Chondrocyte (in vitro differentiated cells): ENCODE measurements at places on chromosomes 2 and 18.

- no peaks in the 10 kb centered on the region for H3K27me3 ChIP-seq
- H3K36me3 ChIP-seq, result peaks cover 5% of the 10 kb centered on the region
- H3K4me3 ChIP-seq, result no peak overlapping the region
- H3K4me1 ChIP-seq, result peaks cover 25% of the 10 kb centered on the region
Measured at GRCh38 chr2:42001711-42002201, 46.1 kb upstream of the PKDCC start.

DNA sequence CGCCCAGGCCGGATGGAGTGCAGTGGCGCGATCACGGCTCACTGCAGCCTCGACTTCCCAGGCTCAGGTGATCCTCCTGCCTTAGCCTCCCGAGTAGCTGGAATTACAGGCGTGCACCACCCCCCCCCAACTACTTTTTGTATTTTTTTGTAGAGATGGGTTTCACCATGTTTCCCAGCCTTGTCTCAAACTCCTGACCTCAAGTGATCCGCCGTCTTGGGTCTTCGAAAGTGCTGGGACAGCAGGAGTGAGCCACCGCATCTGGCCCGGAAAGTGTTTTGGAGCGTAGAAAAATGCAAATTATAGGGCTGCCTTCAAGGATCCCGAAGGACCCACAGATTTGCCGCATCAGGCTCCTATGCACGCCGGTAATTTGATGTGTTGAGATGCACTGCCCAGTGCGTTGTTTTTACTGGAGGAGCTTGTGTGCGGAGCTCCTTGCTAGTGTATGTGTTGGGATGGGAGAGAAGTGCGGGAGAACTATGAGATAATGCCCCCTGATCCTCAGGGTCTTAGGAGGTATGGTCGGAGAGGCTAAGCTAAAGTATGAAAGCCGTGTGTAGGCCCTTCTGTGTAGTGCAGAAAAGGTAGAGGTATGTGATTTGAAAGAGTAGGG lies 1.2 kb upstream of the CLASP1 start:
- DNase-seq, result no peak
- peak overlapping the region; percentile 91 for H3K4me3 ChIP-seq
- H3K36me3 ChIP-seq, result no peaks in the 10 kb centered on the region
- H3K4me1 ChIP-seq, result peaks cover 35% of the 10 kb centered on the region

DNA sequence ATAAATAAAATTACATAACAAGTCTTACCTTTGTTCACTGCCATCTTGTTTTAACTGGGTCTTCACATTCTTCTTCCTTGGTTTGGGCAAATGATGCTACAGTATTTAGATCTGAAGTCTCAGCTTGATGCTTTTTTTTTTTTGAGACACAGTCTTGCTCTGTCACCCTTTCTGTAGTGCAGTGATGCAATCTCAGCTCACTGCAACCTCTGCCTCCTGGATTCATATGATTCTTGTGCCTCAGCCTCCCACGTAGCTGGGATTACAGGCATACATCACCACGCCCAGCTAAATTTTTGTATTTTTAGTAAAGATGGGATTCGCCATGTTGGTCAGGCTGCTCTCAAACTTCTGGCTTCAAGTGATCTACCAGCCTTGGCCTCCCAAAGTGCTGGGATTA lies 53.2 kb upstream of the MAT2A start:
- H3K27ac ChIP-seq, result no peak overlapping the region
- no peak for DNase-seq
- peaks cover 2% of the 10 kb centered on the region for H3K27me3 ChIP-seq
- H3K4me1 ChIP-seq, result peaks cover 7% of the 10 kb centered on the region
- no peak overlapping the region for H3K4me3 ChIP-seq
- H3K36me3 ChIP-seq, result peaks cover 2% of the 10 kb centered on the region

DNA sequence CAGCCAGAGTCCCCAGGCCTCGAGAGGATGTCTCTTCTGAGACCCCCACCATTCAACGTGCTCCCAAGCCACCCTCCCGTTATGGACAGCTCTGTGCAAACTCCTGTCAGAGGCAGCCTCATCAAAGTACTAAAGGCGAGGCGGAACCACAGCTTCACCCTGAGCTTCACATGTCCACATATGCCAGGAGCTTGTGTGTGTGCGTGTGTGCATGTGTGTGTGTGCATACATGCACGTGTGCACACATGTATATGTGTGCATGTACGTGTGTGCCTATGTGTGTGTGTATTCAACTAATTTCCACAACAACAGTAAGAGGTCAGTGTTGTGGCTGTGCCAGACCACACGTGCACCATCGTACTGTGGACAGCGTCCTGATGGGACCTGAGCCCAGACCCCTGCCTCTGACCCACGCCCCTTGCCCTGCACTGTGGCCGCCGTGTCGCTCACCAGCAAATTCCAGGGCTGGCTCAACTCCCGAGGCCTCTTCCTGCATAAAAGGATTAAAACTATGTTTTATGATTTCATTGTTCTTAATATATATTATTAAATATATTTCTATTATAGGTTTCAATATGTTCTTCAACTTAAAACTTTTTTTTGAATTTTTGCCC lies 444.8 kb downstream of the EIPR1 start:
- DNase-seq, result no peak
- no peak overlapping the region for H3K27ac ChIP-seq
- peaks cover 2% of the 10 kb centered on the region for H3K36me3 ChIP-seq
- peaks cover 2% of the 10 kb centered on the region for H3K27me3 ChIP-seq
- H3K4me1 ChIP-seq, result peaks cover 27% of the 10 kb centered on the region
- no peak overlapping the region for H3K4me3 ChIP-seq

- H3K27ac ChIP-seq, result peak overlapping the region; percentile 98
- peak overlapping the region; percentile 68 for H3K4me3 ChIP-seq
- peaks cover 6% of the 10 kb centered on the region for H3K36me3 ChIP-seq
Measured at GRCh38 chr2:109331896-109332848, 203.2 kb downstream of the SH3RF3 start.

- no peaks in the 10 kb centered on the region for H3K27me3 ChIP-seq
- H3K36me3 ChIP-seq, result no peaks in the 10 kb centered on the region
- no peak overlapping the region for H3K27ac ChIP-seq
- no peak overlapping the region for H3K4me3 ChIP-seq
- DNase-seq, result no peak
Measured at GRCh38 chr18:33946336-33946735, 278.4 kb downstream of the NOL4 start.

- no peak for DNase-seq
- H3K27me3 ChIP-seq, result no peaks in the 10 kb centered on the region
- H3K4me1 ChIP-seq, result peaks cover 3% of the 10 kb centered on the region
- H3K4me3 ChIP-seq, result no peak overlapping the region
- H3K27ac ChIP-seq, result no peak overlapping the region
Measured at GRCh38 chr2:104408266-104408665, 445.6 kb upstream of the POU3F3 start.

DNA sequence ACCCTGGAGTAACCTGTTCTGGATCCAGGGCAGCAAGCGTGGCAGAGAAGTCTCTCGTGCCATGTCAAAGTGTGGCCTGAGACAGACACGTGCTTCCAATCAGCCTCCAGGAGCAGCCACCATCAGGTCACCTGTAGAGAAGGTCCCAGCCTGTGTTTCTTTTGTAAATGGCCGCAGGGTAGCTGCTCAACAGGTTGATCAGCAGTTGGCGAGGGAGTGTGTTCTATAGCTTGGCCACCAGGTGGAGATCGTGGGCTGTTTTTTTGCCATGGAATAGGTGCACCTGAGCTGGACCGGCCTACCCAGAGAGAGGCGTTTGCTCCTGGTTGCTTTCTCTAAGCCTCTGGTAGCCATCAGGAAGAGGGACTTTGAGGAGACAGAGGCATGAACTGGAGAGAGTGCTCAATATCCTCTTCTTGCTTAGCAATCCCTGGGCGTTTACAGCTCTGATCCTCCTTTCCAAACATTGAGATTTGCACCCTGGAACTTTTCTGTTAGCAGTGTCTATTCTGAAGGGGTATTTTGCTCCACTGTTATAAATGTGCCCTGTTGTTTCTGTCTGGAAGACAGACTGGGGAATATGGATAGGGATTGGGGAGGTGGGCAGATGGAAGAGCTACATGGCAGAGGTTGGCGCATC lies 34.2 kb upstream of the EN1 start:
- no peaks in the 10 kb centered on the region for H3K36me3 ChIP-seq
- H3K27me3 ChIP-seq, result peaks cover 30% of the 10 kb centered on the region
- H3K4me3 ChIP-seq, result no peak overlapping the region
- no peaks in the 10 kb centered on the region for H3K4me1 ChIP-seq
- no peak for DNase-seq

GRCh38 chr18:12777500-12777944 lies 74.7 kb downstream of the PSMG2 start:
- H3K4me3 ChIP-seq, result no peak overlapping the region
- DNase-seq, result no peak
- no peaks in the 10 kb centered on the region for H3K27me3 ChIP-seq
- H3K4me1 ChIP-seq, result no peaks in the 10 kb centered on the region

DNA sequence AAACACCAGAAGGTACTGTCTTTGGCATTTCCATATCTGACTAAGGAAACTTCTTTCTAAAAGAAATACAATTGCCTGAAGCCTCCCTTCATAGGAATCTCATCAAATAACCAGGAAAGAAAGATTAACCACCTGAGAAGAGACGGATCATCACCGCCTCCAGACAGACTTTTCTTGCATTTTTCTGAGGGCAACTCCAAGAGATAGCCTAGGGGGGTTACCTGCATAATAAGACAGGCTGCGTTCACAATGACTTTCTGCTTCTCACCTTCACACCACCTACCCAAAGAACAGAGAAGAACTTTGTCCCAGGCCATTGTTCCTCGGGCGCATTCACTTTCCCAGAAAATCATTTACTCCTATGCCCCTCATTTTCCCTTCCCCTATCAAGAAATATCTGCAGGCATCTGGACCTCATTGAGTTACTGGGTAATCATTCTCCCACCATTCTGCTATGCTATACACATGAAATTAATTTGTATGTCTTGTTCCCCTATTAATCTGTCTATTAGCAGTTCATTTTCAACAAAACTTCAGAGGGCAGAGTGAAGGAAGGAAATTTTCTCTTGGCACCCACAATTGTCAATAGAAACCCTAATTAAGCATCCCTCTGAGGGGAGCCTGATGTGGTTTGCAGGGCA lies 8.3 kb upstream of the POMC start:
- H3K4me1 ChIP-seq, result no peaks in the 10 kb centered on the region
- H3K36me3 ChIP-seq, result no peaks in the 10 kb centered on the region
- DNase-seq, result no peak
- no peak overlapping the region for H3K4me3 ChIP-seq
- peaks cover 42% of the 10 kb centered on the region for H3K27me3 ChIP-seq

DNA sequence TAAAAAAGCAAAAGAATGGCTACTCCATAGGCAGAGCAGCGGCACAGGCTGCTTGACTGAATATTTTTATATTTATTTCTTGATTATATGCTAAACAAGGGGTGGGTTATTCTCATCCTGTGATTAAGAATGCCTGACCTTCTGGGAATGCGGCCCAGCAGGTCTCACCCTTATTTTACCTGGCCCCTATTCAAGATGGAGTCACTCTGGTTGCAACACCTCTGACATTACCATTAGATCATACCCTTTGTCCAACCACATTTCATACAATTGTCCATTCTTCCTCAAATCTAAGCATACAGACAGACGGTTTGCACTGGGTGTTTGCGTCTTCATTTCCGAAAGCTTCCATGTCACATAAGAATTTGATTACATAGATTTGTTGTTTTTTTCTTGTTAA lies 168.2 kb downstream of the GALNT1 start:
- H3K27me3 ChIP-seq, result peaks cover 15% of the 10 kb centered on the region
- H3K27ac ChIP-seq, result no peak overlapping the region
- no peak for DNase-seq
- H3K4me3 ChIP-seq, result no peak overlapping the region

- H3K27me3 ChIP-seq, result no peaks in the 10 kb centered on the region
- no peaks in the 10 kb centered on the region for H3K4me1 ChIP-seq
- H3K27ac ChIP-seq, result no peak overlapping the region
- no peak overlapping the region for H3K4me3 ChIP-seq
- no peaks in the 10 kb centered on the region for H3K36me3 ChIP-seq
Measured at GRCh38 chr2:228860601-228861285, 410.3 kb downstream of the PID1 start.

GRCh38 chr2:233079473-233079877 lies 19.3 kb downstream of the INPP5D start:
- peak; percentile 10 for DNase-seq
- H3K27me3 ChIP-seq, result peaks cover 16% of the 10 kb centered on the region
- H3K36me3 ChIP-seq, result no peaks in the 10 kb centered on the region
- no peaks in the 10 kb centered on the region for H3K4me1 ChIP-seq
- H3K4me3 ChIP-seq, result no peak overlapping the region
- H3K27ac ChIP-seq, result no peak overlapping the region

GRCh38 chr18:8389391-8390340 lies 219.6 kb upstream of the RAB12 start:
- H3K36me3 ChIP-seq, result peaks cover 53% of the 10 kb centered on the region
- no peak for DNase-seq
- H3K4me1 ChIP-seq, result no peaks in the 10 kb centered on the region
- H3K27ac ChIP-seq, result peak overlapping the region; percentile 34
- H3K27me3 ChIP-seq, result no peaks in the 10 kb centered on the region

GRCh38 chr2:88815282-88815681 lies 123.8 kb downstream of the RPIA start:
- H3K4me3 ChIP-seq, result no peak overlapping the region
- DNase-seq, result no peak
- peaks cover 6% of the 10 kb centered on the region for H3K27me3 ChIP-seq
- no peak overlapping the region for H3K27ac ChIP-seq

GRCh38 chr18:13398631-13399030 lies 180.1 kb downstream of the LDLRAD4 start:
- peaks cover 17% of the 10 kb centered on the region for H3K36me3 ChIP-seq
- peaks cover 12% of the 10 kb centered on the region for H3K4me1 ChIP-seq
- no peak overlapping the region for H3K27ac ChIP-seq

GRCh38 chr2:216584112-216584511 lies 49.1 kb upstream of the IGFBP2 start:
- peaks cover 3% of the 10 kb centered on the region for H3K27me3 ChIP-seq
- no peak overlapping the region for H3K27ac ChIP-seq
- peaks cover 10% of the 10 kb centered on the region for H3K4me1 ChIP-seq
- no peak overlapping the region for H3K4me3 ChIP-seq
- no peaks in the 10 kb centered on the region for H3K36me3 ChIP-seq

GRCh38 chr2:16196687-16197503 lies 256.5 kb downstream of the MYCN start:
- no peaks in the 10 kb centered on the region for H3K4me1 ChIP-seq
- DNase-seq, result no peak
- no peaks in the 10 kb centered on the region for H3K27me3 ChIP-seq
- H3K27ac ChIP-seq, result no peak overlapping the region
- H3K36me3 ChIP-seq, result no peaks in the 10 kb centered on the region

- no peaks in the 10 kb centered on the region for H3K27me3 ChIP-seq
- H3K4me3 ChIP-seq, result no peak overlapping the region
- H3K4me1 ChIP-seq, result no peaks in the 10 kb centered on the region
- DNase-seq, result no peak
- H3K36me3 ChIP-seq, result no peaks in the 10 kb centered on the region
- no peak overlapping the region for H3K27ac ChIP-seq
Measured at GRCh38 chr18:37930640-37931039, 365.0 kb upstream of the CELF4 start.
